ENCODE measurements at places on chromosomes 3 and 15.

- DNase-seq = no peak
Measured at GRCh38 chr3:197926418-197926817, 23.6 kb upstream of the RPL35A start.

DNA sequence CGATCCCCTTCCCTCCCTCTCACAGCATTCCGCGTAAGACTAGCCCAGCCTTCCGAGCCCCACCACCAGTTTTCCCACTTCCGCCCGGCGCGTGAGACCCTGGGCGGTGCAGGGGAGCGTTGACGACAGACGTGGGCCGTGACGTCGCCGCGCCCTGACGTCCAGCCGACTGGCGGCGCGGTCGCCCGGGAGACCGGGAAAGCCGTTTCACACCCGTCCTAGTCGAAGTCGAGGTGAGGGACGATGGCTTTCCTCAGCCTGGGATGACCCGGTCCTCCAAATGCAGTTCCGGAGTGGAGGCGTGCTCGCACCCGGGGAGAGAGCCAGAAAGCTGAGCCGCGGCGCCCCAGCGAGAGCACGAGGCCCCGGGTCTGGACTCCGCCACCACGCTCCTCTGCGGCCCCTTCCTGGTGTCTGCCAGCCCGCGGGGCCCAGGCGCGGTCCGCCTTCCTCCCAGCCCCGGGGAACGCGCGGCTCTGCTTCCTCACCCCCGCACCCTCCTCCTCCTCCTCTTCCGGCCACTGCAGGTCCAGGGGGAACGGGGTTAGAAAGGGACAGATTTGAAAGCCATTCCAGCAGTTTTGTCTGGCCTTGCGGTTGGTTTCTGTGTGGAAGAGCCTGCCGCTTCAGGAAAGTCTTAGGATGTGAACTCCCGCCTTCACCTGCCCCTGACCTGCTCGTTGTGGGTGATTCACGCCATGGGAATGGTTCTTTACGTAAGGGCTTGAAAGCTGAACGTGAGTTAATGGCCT is at the start of gene LEKR1:
TSS of gene LEKR1 (plus strand) at position 210 of the 752 bp plus-strand sequence. CDS start 2,977 bp downstream, outside the sequence.
- peak; percentile 80 for DNase-seq

- DNase-seq = no peak
Measured at GRCh38 chr3:14121859-14122258, 2.8 kb downstream of the CHCHD4 start.

- no peak for DNase-seq
Measured at GRCh38 chr15:67300266-67301025, 45.9 kb downstream of the IQCH start.

DNA sequence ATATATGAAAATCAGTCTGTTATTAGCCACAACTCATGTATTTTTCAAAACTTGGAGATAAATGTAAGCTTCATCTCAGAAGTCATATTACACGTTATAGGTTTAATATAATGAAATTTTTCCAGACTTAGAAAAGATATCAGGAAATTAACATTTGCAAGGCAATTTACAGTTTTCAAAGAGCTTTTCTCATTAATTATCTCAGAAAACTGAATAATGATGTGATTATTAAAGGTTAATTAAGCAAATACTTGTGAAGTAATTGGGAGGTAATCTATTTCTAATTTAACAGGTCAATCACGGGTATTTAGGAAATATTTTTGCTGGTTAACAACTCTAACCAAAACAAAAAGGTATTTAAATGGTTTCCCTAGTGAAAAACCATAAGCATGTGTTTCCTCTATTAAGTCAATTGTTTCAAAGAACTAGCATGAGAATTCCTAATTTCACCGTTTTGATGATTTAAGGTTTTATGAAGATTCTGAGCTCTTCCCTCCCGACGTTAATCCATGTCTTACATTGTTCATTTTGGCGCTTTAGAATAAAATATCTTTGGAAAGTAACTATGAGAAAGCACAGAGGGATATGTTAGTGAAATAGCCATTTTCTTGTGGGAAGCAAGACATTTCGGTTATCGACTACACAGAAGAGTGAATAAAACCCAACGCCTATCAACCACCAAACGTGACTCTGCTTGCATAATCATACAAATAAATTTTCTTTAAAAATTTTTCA is 1.5 kb upstream of the NEO1 start:
- no peak for DNase-seq

DNA sequence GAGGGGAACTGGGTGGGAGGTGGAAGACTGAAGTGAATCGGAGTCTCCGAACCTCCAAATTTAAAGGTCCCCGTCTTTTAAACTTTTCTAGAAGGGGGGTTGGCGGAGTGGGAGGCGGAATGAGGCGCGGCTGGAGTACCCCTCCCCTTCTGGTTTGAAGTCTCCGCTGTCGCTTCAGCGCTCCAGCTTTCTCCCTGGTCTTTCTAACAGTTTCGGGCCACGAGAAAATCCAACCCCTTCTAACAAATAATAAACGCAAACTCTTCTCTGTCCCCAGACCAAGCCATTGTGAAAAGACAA is 2.5 kb upstream of the MECOM start:
- DNase-seq = no peak

DNA sequence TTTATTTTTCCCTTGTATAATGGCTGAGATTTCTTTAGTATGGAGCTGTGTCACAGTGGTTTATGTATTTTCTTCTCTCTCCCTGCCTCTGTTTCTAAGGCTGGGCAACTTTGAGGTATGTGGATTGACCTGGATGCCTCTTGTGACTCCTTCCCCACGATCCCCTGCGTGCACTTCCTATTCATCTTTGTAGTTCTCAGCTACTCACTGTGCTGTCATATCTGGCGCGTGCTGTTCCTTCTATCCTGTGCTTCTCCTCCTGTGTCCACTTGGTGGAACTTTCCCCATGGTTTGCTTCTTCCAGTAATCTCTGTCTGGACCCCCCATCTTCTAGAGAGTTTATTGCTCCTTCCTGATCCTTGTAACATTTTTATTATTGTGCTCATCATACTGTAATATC is 97.3 kb downstream of the AKAP13 start:
- DNase-seq = no peak

GRCh38 chr3:142056656-142057330 is 92.6 kb downstream of the TFDP2 start:
- no peak for DNase-seq

- peak; percentile 91 for DNase-seq
Measured at GRCh38 chr3:4978204-4978965, 852 bp upstream of the BHLHE40 start.

GRCh38 chr3:113873814-113874526 is 35.4 kb downstream of the GRAMD1C start:
- no peak for DNase-seq

GRCh38 chr3:194702545-194702944 is 16.9 kb downstream of the FAM43A start:
- no peak for DNase-seq

GRCh38 chr3:98972155-98972554 is 70.7 kb upstream of the DCBLD2 start:
- no peak for DNase-seq

DNA sequence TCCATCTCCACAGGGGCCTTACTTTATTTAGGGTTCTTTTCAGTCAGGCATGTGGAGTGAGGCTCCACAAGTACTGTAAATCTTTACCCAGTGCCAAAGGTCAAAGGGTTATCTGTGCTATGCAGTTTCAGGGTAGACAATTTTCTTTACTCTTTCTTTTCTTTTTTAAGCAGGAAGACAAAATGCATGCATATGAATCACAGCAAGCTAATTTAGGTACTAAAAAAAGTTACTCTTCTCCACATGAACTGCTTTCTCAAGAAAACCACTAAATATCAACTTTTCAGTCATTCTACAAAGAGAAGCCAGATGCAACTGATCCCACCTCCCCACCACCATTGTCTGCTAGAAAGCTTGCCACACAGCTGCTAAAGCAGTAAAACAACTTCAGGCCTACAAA is 73.3 kb upstream of the PYGO1 start:
- no peak for DNase-seq

Measured in B cell (primary cell).